Astrocyte of the cerebellum (primary cell): ENCODE measurements at places on chromosomes 7 and 10.
A peak's percentile ranks its signal among the peaks of the same experiment; 100 is the strongest.

- DNase-seq = peak; percentile 34
These were observed 87.8 kb downstream of the BTRC start for GRCh38 chr10:101441541-101442455.

DNA sequence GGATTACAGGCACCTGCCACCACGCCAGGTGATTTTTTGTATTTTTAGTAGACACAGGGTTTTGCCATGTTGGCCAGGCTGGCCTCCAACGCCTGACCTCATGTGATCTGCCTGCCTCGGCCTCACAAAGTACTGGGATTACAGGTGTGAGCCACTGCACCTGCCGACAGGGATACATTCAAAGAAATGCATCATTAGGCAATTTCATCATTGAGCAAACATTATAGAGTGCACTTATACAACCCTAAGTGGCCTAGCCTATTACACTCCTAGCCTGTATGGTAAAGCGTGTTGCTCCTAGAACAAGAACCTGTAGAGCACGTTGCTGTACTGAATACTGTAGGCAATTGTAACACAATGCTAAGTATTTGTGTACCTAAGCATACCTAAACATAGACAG lies 350.3 kb downstream of the GALNT17 start:
- no peak for DNase-seq

DNA sequence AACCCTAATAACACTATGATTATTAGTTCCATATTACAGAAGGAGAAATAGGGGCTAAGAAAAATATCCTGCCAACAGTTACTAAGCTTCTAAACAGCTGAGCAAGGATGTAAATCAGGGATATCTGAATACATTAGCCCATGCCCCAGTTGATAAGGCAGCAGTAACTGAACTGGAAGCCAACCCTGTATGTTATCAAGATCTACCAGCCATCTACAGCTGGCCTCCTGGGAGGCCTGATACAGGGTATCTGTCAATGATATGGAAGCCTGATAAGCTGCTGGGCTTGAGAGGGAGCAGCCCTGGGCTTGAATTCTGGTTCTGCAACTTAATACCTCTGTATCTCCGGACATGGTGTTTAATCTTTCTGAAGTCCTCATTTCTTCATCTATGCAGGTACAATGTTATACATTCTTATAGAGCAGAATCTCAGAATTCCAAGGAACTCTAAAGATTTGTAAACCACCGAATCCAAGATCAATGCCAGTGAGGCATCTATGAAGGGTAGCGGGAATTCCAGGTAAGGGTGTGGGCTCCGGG lies 37.9 kb upstream of the AFAP1L2 start:
- no peak for DNase-seq

- peak; percentile 55 for DNase-seq
These were observed 1.5 kb upstream of the LOXL4 start for GRCh38 chr10:98269435-98269912.

- DNase-seq = no peak
These were observed 175.4 kb downstream of the CELF2 start for GRCh38 chr10:11193001-11193551.

DNA sequence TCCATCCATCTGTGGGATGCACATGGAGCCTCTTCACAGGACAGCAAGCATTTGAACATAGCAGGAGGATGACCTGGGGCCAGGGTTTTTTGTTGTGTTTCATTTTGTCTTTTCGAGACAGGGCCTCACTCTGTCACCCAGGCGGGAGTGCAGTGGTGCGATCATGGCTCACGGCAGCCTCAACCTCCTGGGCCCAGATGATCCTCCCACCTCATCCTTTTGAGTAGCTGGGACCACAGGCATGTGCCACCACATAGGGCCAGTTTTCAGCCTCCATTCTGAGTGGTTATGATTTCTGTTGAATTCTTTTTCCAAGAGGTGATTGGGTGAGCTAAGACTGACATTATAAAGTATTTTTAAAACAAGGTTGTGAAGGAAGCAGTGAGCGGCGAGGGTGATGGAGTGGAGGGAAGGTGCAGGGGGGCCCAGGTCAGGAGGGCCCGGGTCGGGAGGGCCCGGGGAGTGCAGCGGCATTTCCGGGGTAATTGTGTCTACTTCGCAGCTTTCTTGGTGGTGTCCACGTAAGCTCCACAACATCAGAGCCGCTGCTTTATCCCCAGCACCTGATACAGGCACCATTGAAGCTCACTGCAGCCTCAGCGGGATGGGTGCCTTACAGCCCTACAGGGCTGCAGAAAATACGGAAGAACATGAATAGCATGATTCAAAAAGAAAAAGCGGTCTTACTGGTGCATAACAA lies 12.0 kb upstream of the LARP4B start:
- no peak for DNase-seq
